Stimulated activated CD8-positive, alpha-beta memory T cell treated with anti-CD3 and anti-CD28 coated beads, Interleukin-4, amount 100 ng/mL, for 48 hours (primary cell): ENCODE measurements at places on chromosomes 11 and 22.
A peak's percentile ranks its signal among the peaks of the same experiment; 100 is the strongest.

DNA sequence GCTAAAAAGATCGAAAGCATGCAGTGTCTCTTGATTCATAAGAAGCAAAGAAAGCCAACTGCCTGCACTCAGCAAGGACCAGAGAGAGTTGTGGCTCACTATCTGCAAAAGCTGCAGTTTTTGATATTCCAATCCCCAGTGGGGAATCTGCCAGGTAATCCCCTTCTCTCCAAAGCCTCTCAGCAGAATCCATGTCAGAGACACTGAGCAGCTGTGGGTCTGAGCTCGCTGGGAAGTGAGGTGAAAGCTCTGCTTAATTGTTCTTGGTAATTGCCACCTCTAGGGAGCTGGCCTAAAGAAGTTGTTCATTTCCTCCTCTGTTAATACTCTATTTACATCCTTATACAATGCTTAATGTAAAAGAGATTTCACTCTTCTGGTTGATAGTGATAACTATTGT lies 261.3 kb upstream of the LRRC4C start:
- no peak for DNase-seq

DNA sequence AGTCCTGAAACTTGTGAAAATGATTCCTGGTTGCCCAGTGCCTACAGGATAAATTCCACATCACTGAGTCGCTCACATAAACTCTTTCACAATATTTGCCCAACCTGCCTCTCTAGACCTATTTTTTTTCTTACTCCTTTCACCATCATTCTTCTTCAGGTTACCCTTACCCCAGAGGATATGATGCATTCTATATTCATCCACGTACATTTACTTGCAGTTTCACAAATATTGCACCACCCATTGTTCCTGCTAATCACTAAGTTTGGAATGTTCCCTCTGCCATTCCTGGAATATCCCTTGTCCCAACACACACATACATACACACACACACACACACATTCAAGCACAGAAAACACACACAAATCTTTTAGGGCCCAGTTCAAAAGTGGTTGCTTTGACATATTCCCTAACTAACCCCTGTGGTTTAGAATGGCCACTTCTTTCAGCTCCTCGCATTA lies 379.5 kb downstream of the ETS1 start:
- no peak for DNase-seq

- peak; percentile 87 for DNase-seq
Measured at GRCh38 chr11:75525433-75526191, at the start of gene GDPD5. Gene GDPD5, minus strand, starts transcription at chr11:75525941. Its CDS starts 48,206 bp downstream, at chr11:75477735.

DNA sequence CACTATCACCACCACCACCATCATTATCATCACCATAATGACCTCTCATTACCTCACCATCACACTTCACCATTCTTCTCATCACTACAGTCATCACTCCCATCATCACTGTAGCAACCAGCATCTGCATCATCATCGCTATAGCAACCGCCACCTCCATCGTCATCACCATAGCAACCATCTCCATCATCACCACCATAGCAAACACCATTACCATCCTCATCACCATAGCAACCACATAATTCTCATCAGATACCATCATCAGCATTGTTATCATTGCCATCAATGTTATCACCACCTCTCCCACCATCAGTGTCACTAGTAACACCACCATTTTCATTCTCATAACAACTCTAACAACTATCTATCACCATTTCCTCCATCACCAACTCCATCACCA lies 23.1 kb upstream of the CD82 start:
- no peak for DNase-seq

DNA sequence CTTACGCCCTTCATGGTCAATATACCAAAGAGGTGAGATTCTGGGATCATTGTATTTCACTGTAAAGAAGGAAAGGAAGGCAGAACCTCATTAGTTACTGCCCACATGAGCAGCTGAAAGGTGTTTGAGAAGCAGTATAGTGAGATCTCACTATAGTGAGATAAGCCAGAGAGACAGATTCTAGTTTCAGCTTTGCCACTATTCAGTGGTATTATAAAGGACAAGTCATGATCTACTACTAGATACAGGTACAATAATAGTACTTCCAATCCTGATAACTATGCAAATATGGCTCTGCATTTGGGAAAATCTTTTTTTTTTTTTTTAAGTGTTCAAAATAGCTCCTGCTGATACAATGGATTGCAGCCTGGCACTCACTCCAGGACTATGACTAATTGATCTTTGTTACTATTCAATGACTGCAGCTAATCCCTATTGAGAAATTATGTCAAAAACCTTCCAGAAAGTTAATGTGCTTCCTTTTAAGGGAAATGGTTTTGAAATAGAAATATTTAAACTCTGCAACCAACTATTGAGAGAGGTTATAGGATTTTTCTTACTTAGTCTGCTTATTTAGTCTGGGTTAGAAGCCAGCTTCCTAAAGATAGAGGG lies 8.3 kb upstream of the DLAT start:
- no peak for DNase-seq

DNA sequence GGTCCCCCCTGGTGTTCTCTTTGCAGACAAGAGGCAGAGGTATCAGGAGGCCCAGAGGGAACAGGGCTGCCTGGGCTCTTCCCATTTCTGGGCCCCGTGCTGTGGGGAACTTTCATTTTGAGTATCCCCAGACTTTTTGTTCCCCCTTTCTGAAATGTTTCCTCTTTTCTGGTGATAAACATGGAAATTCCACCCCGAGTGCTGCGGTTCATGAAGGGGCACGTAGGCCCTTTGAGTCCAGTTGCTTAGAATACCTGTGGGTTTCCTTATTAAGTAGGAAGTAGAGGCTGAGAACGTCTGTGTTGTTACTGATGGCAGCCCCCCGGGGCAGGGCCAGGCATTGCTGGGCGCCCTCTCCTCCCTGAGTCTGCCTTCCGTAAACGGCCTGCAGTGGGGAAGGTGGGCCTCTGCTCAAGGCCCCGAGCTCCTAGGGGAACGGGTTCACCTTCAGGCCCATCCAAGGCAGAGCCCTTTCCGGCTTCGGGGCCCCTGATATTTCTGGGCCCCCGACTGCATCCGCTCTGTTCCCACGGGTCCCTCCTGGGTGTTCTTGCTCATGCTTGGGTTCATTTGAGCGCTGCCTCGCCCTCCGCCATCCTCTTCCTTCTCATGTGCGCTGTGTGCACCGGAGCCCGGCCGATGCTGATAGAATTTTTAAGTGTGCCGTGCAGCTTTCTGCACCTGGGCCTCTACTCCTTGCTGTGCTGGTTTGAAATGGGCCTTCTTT lies 12.0 kb downstream of the TBC1D22A start:
- no peak for DNase-seq

- DNase-seq, result peak; percentile 96
Measured at GRCh38 chr11:64317325-64317960, at the start of gene TRMT112. Gene TRMT112, minus strand, starts transcription at chr11:64317559. Its CDS starts 33 bp downstream, at chr11:64317526.

- no peak for DNase-seq
Measured at GRCh38 chr11:60396799-60397198, 540 bp downstream of the MS4A14 start.

DNA sequence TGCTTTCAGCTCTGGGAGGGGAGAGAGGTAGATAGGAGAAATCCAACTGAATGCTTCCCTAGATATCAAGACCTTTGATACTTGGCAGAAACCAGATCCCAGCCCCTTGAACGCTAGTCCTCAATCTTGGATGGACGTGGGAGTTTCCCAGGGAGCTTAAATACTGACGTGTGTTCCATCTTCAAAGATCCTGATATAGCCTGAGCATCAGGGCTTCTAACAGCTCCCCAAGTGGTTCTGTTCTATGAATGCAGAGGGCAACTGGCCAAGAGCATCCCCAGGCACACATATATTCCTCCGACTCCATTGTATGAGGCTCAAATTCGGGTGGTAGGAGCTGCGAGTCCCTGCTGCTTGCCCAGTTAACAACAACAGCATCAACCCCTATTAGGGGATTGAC lies 8.7 kb upstream of the ACCS start:
- DNase-seq, result no peak

DNA sequence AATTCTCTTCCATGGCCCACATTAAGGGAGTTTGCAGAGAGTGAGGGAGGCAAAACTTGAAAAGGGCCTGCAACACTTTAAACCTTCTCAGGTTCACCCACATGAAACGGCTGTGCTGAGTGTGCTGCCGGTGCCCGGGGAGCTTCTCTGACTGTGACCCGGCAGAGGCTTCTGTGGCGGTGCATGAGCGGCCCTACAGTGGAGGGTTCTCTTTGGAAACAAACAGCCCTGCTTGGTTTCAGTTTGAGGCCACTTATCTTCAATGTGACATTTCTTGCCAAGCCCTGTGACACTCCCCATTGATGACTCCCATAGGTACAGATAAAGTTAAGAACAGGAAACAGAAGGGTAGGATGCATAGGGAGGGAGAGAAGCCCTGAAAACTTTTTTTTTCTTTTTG lies 31.8 kb downstream of the FAM118A start:
- DNase-seq, result peak; percentile 68

DNA sequence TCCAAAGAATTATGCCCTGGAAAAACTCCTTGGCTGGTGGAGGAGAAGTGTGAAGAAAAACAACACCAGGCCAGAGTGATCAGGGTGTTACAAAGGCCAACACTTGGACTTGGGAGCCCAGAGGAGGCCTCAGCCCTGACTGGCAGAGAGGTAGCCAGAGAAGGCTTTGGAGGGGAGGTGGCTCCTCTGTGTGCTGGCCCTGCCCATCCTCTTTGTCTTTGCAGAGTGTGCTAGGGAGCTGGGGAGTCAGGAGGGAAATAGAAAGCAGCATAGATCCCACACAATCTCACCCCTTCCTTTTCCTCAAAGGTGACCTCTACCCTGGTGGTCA lies 12.0 kb upstream of the P2RY6 start:
- no peak for DNase-seq

GRCh38 chr11:23425381-23425780 lies 565.1 kb upstream of the CCDC179 start:
- no peak for DNase-seq

DNA sequence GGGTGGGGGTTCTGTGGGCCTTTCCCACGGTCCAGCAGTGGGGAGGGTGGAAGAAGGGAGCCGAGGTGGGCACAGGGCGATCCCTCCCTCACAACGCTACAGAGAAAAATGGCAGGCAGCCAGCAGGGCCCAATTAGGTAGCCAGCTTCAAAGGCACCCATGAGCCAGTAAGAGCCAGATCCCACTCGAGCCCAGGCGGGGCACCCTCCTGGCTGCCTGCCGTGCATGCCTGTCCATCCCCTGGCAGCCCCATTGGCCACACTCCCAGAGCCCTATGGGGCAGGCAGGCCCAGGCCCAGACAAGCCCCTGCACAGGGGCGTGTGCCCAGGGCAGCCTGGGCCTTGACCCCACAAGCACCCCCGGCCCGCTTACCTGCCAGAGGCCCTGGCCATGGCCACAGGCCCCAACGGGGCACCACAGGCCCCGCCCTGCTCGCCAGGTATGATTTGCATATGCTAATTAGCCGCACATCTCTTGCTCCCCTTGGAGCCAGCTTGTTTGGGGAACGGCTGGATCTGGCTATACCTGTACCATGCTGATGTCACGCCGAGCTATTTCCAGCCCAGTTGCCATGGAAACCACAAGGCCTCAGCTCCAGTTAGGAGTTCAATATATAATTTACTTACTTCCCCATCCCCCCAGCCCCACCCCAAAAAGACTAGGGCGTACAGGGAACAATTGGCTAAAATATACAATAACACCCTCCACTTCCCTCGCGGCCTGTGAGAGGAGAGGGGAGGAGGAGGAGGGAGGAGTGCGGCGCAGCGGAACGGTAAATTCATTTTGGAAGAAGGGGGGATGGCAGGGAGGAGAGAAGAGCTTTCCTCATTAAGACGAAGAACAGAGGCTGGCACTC lies 47.5 kb upstream of the TCF20 start:
- no peak for DNase-seq

DNA sequence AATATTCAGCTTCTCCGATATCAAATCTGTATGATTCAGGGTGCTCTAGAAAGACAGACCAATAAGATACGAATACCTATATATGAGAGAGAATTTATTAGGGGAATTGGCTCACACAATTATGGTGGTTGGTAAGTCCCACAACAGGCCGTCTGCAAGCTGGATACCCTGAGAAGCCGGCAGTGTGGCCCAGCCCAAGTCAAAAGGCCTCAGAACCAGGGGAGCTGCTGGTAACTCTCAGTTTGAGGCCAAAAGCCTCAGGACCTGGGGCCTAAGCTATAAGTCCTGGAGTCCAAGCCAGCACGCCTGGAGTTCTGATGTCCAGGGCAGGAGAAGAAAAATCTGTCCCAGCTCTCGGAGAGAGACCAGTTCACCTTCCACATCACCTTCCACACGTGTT lies 318.7 kb downstream of the BRD1 start:
- no peak for DNase-seq

- DNase-seq, result no peak
Measured at GRCh38 chr11:128500493-128500892, 86.9 kb downstream of the ETS1 start.

GRCh38 chr22:41445129-41446056 lies 1.2 kb downstream of the TOB2 start:
- peak; percentile 44 for DNase-seq

GRCh38 chr11:120063686-120064340 lies 74.1 kb downstream of the TRIM29 start:
- DNase-seq, result no peak

DNA sequence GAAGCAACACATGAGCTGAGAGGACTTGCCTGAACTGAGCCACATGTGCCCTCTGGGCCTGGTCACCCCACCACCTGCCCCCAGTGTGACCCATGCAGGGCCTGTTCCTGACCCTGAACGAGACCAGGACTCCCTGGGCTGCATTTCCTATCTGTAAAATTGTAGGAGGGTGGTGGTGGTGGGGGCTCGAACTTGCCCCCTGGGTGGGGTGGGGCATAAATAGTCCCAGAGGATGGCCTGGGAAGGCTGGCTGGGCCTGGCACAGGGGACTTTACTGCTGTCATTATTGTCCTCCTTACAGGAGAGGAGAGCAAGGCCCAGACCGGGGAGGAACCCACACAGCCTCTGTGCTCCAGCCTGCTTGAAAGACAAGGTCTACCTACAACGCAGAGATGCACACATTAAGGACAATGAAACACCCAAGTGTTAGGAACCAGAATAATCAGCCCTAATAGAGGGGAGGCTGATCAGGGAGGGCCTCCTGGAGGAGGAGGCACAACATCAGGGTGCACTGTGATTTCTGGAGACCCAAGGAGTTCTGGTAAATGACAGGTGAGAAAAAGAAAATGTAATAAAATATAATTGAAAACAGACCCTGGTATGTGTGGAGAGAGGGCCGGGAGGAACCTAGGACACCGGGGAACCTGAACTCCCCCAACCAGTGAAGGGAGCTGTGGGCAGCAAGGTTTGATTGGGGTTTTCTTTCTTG lies 2.8 kb upstream of the AIFM3 start:
- DNase-seq, result no peak

DNA sequence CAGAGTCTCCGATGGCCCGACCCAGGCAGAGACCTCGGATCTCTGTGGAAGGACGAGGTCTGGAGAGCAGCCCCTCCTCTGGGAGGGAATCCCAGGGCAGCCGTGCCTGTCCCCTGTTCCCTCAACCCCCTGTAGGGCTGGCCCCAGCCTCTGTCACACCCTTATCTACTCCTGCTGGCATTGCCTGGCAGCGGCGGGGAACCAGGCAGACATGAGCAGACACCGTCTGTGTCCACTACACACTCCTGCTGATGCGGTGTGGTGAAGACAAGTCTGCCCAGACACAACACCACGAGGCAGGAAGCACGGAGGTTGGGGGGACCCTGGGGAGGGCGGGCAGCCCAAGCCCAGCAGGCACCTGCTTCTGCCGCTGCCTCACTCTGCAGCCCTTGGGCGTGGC lies 52.5 kb upstream of the A4GALT start:
- no peak for DNase-seq

- DNase-seq, result no peak
Measured at GRCh38 chr11:45157247-45158209, 11.1 kb downstream of the PRDM11 start.

- DNase-seq, result no peak
Measured at GRCh38 chr11:35524780-35525179, 636 bp downstream of the PAMR1 start.

- no peak for DNase-seq
Measured at GRCh38 chr11:123051146-123051545, 10.8 kb downstream of the HSPA8 start.
